Activated T-cell treated with anti-CD3 and anti-CD28 coated beads, Interleukin-2, amount 50 U/mL, for 1 hour (primary cell): ENCODE measurements at places on chromosomes 4 and X.

- DNase-seq: no peak
Measured at GRCh38 chrX:4622486-4623167, 909.2 kb upstream of the PRKX start.

- no peak for DNase-seq
Measured at GRCh38 chr4:149914119-149915115, 98.8 kb upstream of the IQCM start.

DNA sequence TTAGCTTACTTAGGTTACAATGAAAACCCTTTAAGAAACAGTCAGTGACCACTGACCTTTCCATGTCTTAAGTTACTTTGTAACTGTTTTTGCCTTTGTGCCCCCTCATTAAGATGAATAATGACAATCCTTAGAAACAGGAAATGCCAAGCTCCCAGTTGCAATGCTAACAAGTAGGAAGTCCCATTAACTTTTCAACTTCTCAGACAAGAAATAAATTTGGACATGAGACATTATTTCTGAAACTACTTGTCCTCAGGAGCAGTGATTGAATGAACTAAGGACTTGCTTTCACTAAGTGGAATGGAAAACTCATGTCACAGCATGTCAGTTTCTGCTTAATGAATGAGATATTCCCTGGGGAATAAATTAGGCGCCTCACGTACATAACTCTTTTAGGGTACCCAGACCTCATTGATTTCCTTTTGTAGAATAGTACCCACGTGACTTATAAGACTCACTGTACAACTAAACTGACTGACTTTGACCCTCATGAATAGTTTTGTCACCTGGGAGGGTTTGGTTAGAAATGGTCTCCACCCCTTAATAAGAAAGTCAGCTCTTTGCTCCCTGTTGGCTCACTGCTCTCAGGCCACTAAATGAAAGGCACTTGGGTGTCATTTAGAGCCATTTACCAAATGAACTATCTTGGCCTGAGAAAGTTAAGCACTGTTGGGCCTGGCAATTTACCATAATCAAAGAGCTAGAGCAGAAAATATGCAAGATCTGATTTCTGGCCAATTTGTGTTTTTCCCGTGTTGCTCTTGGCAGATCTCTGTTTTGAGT, 383.9 kb downstream of the RPA4 start:
- no peak for DNase-seq

GRCh38 chr4:19327364-19327763, 924.3 kb upstream of the SLIT2 start:
- no peak for DNase-seq

- no peak for DNase-seq
Measured at GRCh38 chrX:135973025-135973547, 702 bp downstream of the MMGT1 start.

DNA sequence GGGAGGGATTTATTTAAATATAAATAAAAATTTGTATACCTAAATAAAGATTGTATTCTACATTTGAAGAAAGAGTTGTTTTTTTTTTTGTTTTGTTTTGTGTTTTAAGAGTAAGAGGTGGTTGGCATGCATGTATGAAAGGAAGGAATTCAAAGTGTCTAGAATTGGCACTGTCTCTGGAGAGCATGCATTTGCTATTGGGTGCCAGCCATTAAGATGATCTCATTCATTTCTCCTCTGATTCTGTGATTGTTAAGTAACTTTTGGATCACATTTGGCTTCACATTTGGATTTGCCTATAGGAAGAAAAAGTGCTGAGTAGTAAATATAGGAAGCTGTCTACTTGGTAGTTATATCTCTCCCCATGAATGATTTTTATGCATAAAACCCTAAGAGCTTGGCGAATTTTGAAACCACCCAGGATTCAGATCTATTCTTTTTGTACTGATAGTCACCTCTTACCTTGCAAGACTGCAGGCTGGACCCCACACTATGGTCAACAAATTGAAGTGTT, 7.8 kb upstream of the BOD1L1 start:
- DNase-seq: no peak

DNA sequence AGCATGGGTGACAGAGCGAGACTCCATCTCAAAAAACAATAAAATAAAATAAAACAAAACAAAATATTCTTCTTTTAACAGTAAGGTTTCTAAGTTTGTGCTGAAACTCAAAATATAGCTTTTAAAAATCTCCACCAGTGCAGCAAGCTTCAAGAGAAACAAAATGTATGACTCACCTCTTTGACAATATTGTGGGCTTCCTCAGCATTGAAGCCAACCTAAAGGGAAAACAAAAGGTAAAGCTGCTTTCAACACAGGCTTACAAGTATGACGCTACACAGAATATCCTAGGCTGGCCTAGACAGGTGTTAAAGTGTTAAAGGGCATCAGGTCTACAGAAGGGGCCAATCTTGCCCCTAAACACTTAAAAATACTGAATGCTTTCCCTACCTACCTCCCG, 1.2 kb downstream of the DYNLT3 start:
- DNase-seq: no peak

- no peak for DNase-seq
Measured at GRCh38 chrX:20515841-20516461, 249.2 kb upstream of the RPS6KA3 start.
